Lower lobe of right lung (tissue), 2 donors: ENCODE measurements at places on chromosomes 11 and 22. TPM values are rescaled to one million over a fixed set of nuclear protein-coding genes. Genes with fewer than 3 reads are reported as not detected.

- no peak for DNase-seq
Observed at GRCh38 chr11:3782963-3783362, 14.4 kb downstream of the NUP98 start.

DNA sequence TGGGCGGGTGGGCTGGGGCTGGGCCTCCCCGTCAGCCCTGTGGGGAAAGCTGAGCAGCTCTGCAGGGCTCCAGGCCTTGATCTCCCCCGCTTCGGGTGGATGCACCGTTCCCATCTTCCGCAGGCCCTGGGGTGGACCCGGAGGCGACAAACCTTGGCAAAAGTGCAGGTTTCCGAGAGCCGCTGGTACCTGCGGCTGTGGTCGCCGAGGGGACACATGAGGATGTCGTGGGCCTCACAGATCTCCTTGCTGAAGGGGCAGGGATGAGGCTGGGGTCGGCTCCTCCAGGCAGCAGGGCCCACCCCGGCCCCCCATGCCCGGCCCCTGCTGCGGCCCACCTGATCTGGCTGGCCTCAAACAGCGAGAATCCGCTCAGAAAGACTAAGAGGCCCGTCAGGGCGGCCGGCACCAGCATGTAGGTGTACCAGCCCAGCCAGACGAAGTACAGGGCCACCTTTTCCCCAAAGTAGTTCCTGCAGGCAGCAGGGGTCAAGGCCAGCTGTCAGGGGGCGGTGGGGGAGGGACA, 11.8 kb downstream of the ANO9 start:
- peak; percentile 38 for DNase-seq

- DNase-seq: no peak
Observed at GRCh38 chr11:20881328-20882079, 212.1 kb downstream of the NELL1 start.

GRCh38 chr22:42949159-42949558, 65.8 kb downstream of the PACSIN2 start:
- DNase-seq: no peak

GRCh38 chr11:68016904-68017817, 7.0 kb downstream of the ALDH3B1 start:
- DNase-seq: peak; percentile 56

GRCh38 chr22:32000181-32000580, 42.9 kb upstream of the SLC5A1 start:
- no peak for DNase-seq

DNA sequence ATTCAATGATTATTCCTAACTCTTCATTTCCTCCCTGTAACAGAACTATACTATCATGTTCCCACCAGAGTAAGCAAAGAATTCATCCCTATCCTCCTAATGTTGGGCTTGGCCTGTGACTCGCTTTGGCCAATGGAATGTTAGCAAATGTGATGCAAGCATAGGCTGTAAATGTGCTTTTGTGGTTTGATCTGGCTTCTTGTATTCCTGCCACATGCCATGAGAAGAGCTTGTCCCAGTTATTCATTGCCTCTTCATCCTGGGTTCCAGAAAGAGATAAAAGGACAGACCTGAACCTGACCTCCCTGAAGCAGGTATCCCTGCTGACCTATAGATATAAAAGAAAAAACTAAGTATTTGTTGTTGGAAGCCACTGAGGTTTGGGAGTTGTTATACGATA, 51.0 kb downstream of the SYTL2 start:
- DNase-seq: no peak

- no peak for DNase-seq
Observed at GRCh38 chr11:91396236-91397133, 828.1 kb upstream of the FAT3 start.

DNA sequence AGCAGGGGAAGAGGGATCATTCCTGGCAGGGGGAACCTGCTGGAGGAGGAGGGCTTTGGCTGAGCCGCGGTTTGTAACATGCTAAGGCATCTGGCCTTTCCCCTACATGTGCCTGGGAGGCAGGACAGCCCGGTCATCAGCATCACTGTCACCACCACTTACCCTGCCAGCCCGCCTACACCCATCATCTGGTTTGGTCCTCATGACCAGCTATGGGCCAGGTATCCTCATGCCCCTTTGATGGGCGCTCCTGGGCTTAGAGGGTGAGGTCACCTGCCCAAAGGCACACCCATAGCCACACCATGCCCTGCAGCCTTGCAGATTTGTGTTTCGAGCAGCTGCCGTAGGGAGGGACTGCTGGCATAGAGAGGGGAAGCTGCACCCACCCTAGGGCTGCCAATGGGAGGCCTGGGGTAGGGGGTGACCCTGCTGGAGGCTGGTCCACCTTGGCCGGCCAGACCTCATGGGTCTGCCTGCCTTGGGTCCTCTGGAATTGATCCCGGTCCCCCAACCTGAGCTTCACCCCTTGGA, 2.6 kb downstream of the MRGPRF start:
- DNase-seq: peak; percentile 46

- DNase-seq: no peak
Observed at GRCh38 chr11:119484741-119485605, 62.0 kb upstream of the THY1 start.

DNA sequence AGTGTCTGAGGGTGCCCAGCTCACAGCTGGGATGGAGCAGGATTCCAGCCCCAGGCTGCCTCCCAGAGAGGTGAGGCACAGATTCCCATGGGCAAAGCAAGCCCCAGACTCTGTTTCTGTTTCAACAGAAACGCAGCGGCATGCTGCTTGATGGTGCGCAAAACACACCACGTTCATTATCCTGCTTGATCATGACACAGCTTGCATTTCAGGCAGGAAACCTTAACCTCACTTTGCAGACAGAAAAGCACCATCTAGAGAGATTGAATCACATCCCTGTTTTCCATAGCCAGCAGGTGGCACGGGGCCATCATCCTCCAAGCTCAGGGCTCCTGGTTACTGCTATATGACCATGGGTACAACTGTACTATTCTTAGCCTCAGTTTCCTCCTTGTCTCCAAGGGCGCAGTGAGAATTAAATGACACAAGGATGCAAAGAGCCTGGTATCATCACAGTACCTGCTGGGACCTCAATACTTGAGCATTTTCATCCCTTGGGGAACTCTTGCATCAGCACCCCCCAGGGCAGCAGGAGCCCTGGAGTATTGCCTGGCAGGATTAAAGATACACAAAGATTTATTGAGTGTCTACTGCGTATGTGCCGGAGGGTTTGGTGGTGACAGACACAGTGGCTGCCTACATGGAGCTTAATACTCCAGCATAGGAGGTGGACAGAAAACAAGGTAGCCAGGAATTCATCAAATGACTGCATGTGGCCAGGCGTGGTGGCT, 110.0 kb downstream of the TP53I11 start:
- no peak for DNase-seq

DNA sequence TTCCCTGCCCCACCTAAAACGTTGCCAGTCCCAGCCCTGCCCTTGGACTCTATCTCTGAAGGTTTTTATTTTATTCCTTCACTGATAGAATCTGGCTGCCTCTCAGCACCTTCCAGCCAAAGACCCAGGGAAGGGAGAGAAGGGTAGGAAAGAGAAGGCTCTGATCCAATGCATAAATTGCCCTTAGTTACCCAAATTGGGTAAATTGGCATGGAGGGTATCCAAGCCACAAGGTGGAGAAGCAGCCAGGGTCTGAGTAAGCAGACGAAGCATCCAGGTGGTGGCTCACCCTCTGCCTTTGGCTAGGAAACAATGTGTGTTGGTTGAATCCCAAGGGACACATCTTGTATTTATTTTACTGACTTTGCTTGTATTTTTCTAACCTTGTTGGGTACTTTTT, 89.0 kb downstream of the FEZ1 start:
- DNase-seq: no peak

DNA sequence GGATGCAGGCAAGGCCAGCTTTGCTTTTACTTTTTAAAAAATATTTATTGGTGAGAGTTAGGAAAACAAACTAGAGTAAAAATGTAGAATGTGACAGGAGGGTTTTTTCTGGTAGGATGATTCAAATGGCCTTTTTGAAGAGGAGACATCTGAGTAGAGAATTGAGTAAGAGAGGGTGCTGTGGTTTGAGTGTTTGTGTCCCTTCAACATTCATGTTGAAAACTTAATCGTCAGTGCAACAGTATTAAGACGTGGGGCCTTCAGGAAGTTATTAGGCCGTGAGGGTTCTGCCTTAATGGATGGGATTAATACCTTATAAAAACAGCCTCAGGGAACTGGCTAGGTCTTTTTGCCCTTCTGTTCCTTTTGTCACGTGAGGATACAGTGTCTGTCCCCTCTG, 288.8 kb upstream of the C11orf87 start:
- DNase-seq: no peak

GRCh38 chr11:120985718-120986569, 38.0 kb upstream of the TBCEL start:
- DNase-seq: peak; percentile 66

- DNase-seq: no peak
Observed at GRCh38 chr11:64062185-64063039, 26.7 kb downstream of the FLRT1 start.

- no peak for DNase-seq
Observed at GRCh38 chr11:128324531-128325141, 262.7 kb downstream of the ETS1 start.

- no peak for DNase-seq
Observed at GRCh38 chr11:60018058-60018457, 1.1 kb downstream of the OOSP4B start.

DNA sequence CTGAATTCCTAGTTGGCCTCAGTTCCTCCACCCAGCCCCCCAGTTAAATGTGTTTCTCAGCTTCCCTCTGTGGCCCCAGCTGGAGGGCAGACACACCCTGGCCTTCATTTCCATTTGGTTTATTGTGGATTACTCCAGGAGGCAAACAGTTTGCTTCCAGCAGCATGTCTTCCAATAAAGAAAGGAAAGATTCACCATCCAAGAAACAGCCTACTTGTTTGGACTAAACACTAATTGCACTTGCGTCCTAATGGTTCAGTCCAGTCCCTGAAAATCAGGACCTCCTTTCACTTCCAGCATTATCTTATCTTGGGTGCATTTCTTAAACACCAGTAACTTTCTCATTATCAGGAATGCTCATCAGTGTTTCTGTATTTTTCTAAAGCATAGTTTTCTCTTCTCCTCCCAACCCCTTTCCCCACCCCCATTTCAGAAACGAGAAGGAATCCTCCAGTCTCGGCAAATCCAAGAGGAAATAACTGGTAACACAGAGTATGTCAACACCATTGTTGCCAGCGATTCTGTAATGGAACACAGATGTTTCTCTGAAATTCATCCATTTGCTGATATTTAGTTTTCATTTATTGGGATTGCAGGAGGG, 130.9 kb downstream of the PARVA start:
- DNase-seq: no peak

- peak; percentile 63 for DNase-seq
Observed at GRCh38 chr11:57513911-57514537, 1.5 kb downstream of the SLC43A1 start.

DNA sequence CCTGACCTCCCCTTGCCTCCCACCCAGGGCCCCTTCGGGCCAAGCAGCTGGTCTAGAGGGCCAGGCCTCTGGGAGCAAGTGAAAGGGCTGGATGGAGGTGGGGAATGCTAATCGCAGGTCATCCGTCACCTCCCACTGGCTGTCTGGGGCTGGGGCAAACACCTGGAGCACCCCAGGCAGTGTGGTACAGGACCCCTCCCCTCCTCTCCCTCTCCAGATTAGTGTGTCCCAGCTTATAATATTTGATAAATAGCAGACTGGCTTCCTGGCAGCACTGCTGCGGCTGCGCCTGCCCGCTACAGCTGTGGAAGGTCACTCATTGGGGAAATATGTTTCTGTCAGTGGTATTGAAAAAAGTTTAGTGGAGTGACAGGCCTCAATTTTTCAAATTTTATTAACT, 90.7 kb upstream of the PHOX2A start:
- no peak for DNase-seq

GRCh38 chr11:91947215-91947820, 277.3 kb upstream of the FAT3 start:
- no peak for DNase-seq

DNA sequence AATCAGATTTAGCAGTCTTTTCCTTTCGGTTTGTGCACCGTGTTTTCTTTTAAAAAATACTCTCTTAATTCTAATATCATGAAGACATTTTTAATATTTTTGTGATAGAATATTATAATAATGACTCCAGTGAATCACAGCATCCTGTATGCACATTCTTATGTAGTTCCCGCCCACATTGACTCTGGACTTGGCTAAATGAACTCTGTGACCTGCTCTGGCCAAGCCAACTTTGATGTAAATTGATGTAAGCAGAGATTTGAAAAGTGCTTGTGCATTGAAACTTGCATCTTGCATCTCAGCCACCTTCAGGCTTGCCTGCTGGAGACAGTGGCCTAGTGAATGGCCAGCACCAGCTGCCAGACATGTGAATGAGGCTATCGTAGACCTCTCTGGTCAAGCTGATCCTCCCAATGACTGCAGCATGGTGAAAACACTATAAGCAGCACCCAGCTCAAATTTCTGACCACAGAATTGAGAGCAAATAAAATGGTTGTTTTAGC, 29.2 kb upstream of the PGM2L1 start:
- no peak for DNase-seq

DNA sequence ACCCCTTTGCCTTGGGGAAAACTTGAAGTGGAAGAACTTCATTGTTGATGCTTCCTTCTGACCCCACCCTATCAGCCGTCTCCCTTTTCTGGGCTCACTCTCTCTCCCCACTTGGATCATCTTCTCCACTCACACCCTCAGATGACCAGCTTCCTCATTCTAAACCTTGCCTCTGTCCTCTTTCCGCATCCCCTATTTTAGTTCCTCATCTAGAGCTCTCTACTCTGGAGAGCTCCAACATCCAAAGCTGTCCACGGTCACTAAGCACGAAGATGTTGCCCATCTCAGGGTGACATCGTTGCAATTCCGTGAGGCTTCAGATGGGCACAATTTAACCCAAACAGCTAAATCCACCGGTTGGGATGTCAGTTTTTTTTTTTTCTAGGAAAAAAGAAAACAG, 31.6 kb upstream of the ME3 start:
- DNase-seq: no peak

- no peak for DNase-seq
Observed at GRCh38 chr11:73258104-73259035, 13.8 kb upstream of the P2RY6 start.

DNA sequence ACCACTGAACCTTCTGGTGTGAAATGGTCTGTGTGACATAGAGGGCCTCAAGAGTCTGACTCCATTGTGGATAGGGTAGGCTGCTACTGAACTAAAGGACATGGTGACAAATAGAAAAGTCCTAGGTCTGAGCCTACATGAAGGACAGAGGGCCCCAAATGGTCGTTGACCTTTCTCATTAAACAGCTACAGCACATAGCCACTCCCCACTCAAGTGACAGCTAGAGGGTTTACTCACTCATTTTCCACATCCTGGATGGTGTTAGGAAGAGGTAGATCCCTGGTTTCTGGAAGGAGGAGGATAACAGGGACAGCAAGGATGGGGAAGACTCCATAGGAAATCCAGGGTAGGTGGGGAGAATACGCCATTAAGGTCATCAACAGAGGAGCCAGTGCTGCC, 63.3 kb downstream of the SLC22A24 start:
- no peak for DNase-seq

The EXPH5 gene
- total RNA-seq: 34.9 TPM

The CXCR5 gene
- total RNA-seq: 0.09 TPM

The SNX32 gene
- total RNA-seq: 0.47 TPM

The NFAM1 gene
- 21.8 TPM for total RNA-seq

The OR51B5 gene
- not detected for total RNA-seq

The TUG1 gene
- total RNA-seq: 64.4 TPM

The CECR2 gene
- total RNA-seq: 10.9 TPM

The OR8D1 gene
- not detected for total RNA-seq

The ADAMTS8 gene
- 23.0 TPM for total RNA-seq

The POLD3 gene
- 18.5 TPM for total RNA-seq

The ANKK1 gene
- 0.41 TPM for total RNA-seq

The MUC2 gene
- total RNA-seq: not detected

The PRDM10 gene
- total RNA-seq: 9.5 TPM

The OR10D3 gene
- not detected for total RNA-seq
